ENCODE measurements at places on chromosomes 16 and 17.

DNA sequence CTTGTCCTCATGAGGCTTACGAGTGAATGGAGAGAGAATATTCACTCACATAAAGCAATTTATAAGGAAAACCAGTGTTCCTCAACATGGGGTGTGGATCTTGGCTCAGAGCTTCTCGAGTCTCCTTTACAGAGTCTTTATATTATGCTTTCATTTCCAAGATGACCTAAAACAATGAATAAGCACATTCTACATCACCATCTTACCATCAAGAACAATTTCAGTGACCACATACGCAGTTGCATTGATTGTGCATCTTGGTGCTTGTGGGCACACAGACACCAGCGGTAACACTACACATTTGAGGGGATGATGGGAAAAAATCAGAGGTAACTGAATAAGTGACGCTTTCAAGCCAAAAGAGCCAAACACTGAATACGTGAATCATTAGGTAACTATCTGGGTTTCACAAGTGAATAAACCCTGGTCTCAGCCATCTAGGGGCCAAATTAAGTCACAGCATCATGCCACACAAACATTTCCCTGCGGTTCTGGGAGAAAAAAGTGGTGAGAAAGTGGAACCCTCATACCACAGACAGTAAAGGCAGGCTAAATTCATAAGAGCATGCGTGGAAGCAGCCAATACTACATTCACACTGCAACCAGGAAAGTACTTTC lies 9.4 kb downstream of the CWC25 start:
- peak; percentile 29 for DNase-seq

- no peak for DNase-seq
Observed at GRCh38 chr17:50841277-50841948, 6.0 kb downstream of the WFIKKN2 start.

- no peak for DNase-seq
Observed at GRCh38 chr17:63222655-63223054, 223.5 kb downstream of the CYB561 start.

DNA sequence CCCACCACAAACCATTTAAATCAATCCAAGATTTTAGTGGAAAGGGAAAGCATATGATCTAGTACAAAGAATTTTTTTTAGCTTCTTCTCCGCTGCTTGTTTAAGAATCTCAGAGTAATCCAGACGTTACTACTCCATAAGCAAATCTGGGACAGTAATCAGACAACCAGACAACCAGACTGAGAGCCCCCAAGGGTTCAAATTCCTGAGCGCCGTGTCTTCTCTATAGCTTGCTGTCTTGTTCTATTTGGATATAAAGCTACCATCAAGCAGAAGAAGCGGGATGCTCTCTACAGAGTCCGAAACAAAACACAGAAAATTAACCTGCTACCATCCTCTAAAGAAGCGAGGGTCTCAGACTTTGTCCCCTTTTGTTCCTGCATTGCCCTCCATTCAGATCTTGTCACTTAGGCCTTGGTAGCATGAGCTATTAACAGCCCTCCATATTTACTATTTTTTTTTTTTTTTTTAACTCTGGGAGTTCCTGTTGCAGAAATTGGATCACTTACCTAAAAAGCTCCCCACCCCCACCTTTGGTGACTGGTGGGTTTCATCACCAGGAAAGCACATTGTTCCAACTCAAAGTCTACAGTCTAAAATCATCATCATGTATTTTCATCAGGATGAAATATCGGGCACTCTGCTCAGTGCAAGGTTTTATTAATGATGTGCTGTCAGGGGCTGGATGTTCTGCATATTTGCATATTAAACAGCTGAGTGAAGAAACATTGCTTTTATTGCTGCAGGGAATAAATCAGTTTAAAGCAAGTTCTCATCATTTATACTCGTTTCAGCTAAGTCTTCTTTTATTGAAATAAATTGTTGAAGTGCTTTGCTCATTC lies 576.7 kb downstream of the WWOX start:
- no peak for DNase-seq

DNA sequence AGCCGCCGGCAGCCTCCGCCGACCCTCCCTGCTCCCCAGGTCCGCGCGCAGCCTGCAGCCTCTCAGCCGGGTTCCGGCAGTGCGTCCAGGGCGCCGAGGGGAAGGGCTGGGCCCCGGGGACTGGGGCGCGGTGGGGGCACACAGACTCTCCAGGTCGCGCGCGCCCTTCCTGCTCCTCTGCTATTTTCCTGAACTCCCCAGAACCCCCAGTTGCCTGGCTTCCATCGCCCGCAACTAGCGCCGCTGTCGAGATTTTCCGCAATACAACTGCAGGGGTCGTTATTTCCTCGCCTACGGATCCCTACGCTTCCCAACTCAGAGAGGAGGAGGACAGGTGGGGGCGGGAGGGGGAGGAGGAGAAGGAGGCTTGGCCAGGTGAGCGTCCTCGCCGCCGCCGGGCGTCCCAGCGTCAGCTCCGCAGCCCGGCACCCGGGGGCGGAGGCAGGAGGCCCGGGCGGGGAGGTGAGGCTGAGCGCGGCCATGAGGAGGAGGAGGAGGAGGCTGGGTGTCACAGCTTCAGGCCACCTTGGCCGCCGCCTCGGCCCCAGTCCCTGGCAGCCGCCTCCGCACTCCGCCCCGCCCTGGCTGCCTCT lies at the start of gene CA10:
CA10 (minus strand) TSS at position 265 of the 593 bp plus-strand sequence.
- DNase-seq: no peak

GRCh38 chr16:76749780-76750375 lies 441.1 kb upstream of the MON1B start:
- no peak for DNase-seq

GRCh38 chr17:57468932-57469775 lies 212.8 kb downstream of the MSI2 start:
- DNase-seq: no peak

- DNase-seq: no peak
Observed at GRCh38 chr16:86517033-86517432, 6.7 kb downstream of the FOXF1 start.

GRCh38 chr17:72467841-72468653 lies 347.2 kb downstream of the SOX9 start:
- DNase-seq: no peak

- DNase-seq: no peak
Observed at GRCh38 chr17:49447628-49448302, 33.1 kb upstream of the PHB1 start.

- DNase-seq: no peak
Observed at GRCh38 chr17:36124879-36125824, 21.5 kb downstream of the CCL4 start.

- DNase-seq: no peak
Observed at GRCh38 chr17:44312396-44313104, 4.1 kb downstream of the RUNDC3A start.

DNA sequence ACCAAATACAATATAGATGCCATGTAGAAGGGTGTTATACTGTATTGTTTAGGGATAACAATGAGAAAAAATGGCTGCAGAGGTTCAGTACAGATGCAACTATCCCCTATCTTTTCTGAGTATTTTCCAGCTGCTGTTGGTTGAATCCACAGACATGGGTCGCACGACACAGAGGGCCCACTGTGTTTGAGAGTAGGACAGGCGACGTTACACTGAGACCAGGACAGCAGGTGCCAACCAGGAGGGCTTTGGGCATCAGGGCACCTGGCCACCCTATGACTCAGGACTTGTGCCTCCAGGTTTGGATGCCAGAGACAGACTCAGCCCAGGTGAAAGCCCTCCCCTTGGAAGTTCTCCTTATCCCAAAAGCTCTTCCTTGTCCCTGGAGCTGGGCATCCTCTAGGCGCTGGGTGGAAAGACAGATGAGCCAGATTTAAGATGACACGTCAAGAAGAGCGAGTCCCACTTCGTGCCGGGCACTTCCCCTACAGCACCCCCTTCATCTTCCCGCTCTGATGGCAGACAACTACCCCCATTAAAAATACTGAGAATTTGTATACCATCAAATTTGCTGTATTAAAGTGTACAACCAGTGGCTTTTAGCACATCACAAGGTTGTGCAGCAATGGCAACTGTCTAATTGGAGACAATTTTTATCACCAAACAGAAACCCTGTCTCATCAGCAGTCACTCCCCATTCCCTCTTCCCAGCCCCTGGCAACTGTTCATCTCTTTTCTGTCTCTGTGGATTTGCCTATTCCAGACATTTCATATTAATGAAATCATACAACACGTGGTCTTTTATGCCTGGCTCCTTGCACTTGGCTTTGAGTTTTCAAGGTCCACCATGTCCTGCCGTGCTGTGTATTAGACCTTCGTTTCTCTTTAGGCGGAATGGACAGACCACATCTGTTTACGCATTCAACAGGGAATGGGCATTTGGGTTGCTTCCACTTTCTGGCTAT lies 30.6 kb downstream of the TNFRSF13B start:
- DNase-seq: no peak

DNA sequence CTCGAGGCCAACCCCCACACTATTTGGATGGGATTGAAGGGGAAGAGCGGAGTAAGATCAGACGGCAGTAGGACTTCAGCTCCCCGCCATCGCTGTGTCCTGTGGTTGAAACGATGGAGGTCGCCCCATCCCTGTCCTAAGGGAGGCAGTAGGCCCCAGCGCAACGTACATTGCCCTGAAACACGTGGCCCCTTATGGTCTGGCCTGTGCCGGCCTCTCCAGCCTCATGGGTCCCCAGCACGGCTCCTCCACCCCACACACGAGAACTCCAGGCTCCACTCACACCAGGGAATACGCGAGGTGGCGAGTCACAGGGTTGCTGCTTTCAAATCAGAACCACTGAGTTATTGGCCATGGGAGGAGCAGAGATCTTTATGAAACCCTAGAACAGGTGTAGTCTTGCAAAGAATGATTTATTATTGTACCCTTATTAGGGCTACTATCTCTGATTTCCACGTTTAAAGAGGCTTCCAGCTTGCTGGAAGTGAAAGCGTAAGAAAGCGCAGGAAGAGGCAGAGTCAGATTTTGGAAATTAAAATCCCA lies 669 bp upstream of the DCTPP1 start:
- no peak for DNase-seq

DNA sequence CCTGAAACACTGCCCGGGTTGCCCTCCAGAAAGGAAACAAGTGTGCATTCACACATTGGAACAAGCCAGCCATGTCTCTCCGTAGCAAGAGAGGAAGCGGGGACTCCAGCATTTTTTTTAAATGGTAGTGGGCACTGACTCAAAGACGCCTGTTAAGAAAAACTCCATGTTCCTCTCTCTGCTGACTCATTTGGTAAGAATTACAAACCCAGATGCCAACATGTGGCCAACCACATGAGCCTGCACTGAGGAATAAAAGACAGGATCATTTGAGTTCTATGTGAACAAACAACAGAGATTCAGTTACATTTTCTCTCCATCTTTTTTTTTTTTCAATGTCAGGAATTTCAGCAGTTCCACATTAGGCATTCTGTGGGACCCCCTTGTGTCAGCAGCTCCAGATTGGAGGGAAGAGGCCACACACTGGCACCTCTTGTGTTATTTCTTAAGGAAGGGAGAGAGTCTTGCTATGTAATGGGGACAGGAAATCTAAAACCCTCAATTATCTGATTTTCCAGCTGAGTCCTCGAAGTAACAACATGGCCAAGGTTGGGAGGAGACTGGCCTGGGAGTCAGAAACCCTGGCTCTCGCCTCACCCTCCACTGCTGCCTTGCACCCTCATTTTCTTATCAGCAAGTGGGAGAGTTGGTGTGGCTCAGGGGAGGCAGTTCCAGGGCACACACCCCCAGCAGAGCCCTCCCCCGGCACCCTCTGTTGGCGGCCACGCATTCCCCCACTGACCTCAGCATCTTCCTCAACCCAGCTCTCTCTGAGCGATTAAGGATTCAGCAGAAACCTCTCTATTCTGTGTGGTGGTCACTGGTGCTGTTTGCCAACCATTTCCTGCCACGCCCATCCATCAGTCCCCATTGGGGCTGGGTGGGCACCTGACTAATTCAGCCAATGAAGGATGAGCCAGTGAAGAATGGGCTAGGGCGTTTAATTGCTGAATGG lies 173.0 kb downstream of the FOXL1 start:
- DNase-seq: no peak

Measured in SW 1271 (cell line).